ENCODE measurements at places on chromosomes 12 and 14.

DNA sequence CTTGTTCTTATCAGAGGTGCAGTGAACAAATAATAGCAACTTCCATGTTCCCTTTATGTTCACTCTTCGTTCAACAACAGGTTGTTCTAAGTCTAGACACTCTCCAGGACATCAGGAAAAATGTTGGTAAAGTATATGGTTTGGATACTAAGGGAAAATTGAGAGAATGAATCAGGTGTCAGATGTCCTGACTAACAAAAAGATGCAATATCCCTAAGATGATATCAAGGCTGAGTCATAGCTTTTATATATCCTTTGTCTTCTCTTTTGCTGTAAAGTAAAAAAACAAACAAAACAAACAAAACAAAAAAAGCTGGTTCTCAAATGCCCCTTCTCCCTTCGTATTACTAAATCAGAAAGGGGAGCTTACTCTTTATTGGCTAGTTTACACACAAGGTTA is 11.1 kb downstream of the GLIPR1L1 start:
- DNase-seq, result no peak

DNA sequence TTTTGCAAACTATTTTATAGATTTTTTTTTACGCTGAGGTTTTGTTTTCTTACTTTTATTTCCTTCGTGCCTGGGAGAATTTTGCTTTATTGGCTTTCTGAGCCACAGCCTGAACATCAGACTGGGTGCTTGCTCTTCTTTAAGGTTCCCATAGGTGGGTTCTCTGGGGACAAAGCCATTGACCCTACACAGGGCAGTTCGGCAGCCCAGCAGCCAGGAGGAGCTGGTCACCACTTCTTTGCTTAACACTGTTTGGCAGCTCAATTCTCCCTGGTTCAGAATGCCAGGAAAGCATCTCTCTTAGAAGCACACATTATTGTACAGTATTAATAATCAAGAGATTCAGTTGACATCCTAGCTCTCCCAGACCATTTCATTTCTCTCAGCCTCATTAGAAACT is 140.8 kb upstream of the NEDD1 start:
- DNase-seq, result no peak

GRCh38 chr12:109946505-109946904 is 46.4 kb downstream of the TCHP start:
- no peak for DNase-seq

DNA sequence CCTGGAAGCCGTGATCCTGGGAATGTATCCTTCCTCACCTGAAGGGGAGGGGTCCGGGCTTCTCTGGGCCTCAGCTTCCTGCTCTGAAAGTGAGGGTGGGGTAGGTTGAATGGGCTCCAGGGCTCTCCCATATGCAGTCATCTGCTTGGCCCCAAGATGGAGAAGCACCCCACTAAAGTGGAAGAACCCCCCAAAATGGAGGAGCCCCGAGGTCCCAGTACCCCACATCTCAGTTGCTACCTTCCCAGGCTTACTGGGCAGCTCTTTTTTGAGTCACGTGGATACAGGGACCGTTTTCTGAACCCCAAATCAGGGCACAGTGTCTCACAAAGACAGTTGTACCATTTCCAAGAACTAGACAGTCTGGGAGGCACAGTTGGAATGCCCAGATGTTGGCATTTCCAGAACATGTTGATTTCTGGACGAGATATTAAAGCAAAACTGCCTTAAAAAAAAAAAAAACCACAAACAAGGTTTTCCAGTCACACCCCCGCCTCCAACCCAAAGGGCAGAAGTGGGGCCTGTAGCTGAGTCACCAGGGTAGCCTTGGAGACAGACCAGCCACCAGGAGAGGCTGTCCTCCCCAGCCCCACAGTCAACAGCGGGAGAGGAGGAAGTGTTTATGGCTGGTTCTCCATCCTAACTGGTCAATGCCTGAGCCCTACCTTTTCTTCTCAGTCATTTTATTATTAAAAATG is 12.1 kb downstream of the VASH1 start:
- DNase-seq, result no peak

DNA sequence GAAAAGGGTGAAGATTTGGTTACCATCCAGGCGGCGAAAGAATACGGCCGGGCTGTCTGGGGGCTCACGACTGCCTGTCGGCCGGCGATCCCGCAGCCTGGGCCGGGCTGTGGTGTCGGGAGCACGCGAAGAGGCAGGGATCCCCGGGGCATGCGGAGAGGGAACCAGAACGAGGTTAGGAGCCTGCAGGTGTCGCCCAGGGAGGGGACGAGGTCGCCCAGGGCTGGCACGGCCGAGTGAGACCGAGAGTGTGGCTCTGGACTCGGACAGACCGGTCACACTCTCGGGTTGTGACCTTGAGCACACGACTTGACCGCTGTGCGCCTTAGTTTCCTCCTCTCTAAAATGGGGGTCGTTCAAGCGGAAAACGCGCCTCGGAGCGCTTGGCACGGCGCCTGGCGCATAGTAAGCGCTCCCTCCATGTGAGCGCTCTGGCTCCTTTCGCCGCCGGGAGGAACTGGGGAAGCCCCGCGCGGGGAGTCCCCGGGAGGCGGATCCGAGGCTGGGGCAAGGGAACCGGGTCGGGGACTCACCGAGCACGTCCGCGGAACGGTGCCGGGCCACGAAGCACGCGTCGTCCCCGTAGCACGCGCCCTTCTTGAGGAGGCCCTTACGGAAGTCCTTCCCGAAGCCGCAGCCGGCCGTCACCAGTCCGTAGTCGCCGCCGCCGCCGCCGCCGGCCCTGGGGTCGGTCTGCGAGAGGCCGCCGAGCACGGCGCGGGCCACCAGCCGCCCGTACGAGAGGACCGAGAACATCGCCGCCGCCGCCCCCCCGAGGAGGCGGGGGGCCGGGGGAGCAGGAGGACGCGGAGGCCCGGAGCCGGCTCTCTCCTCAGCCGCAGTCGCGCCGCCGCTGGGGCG is 612 bp downstream of the PPTC7 start:
- DNase-seq, result peak; percentile 28

GRCh38 chr14:92926180-92926845 is 3.4 kb downstream of the CHGA start:
- no peak for DNase-seq

GRCh38 chr14:66231820-66232219 is 254.4 kb upstream of the CCDC196 start:
- DNase-seq, result no peak

- no peak for DNase-seq
These were observed 64.9 kb downstream of the TMX1 start for GRCh38 chr14:51304941-51305340.

- DNase-seq, result no peak
These were observed 156.5 kb downstream of the KCNK10 start for GRCh38 chr14:88166616-88167015.

- DNase-seq, result no peak
These were observed 29.7 kb downstream of the LGR5 start for GRCh38 chr12:71469258-71469750.

GRCh38 chr12:121494093-121494787 is 86.6 kb downstream of the KDM2B start:
- no peak for DNase-seq

GRCh38 chr12:3364226-3364625 is 126.8 kb upstream of the PRMT8 start:
- no peak for DNase-seq

GRCh38 chr14:24289649-24290280 is 9.8 kb downstream of the DHRS1 start:
- no peak for DNase-seq

DNA sequence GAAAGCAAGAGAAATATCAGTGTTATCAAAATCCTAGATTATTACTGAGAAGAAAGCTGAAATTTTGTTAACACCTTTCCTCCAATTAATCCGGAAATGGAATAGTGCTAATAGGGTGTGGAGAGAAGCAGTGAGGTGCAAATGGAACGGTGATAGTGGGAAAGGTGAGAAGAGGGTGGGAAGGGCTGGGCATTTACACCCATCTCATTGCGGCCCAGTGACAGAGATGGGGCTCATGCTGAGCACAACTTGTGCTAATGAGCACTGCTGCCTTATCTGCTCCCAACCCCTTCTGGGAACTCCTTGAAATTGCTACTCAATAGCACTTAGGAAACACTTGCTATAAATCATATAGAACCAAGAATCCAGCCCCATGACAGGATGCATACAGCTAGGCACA is 94.4 kb downstream of the PTPRR start:
- no peak for DNase-seq

- DNase-seq, result no peak
These were observed 9.1 kb upstream of the RPAP3 start for GRCh38 chr12:47714826-47715386.

DNA sequence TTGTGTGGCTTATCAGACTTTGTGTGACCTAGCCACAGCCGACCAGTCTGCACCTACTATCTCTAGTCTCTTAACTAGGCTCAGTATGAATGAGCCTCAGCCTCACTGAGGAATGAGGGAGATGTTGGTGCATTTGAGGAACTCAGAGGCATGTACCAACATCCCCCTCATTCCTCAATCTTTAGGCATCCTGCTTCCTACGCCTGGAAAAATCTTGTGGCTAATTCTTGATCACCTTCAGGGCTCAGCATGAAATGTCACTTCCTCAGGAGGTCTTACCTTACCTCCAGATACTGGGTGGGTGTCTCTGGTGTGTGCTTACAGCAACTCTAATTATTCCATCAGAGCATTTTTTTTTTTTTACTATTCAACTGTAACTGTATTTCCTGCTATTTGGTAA is 148.8 kb upstream of the TMCC3 start:
- no peak for DNase-seq
